DMS 273 treated with DMSO at 0.1 percent for 48 hours (cell line): ENCODE measurements at places on chromosomes 6 and 20.

- no peak for DNase-seq
These were observed 16.4 kb upstream of the XRN2 start for GRCh38 chr20:21286775-21287174.

DNA sequence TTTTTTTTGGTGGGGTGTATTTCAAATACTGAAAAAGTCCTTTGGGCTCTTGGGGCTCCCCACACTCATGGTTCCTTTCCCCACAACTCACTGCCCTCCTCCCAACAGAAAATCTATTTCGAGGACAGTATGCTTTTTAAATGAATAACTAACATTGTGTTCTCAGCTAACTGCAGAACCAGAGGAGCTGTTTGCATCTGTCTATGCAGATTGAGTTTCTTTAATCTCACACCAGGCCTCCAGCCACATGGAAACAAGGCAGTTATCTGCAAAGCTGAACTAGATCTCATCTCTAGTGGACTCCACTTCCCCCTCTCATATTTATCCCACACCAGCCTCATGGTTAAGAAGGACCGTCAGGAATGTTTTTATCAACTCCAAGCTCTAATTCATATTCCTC, 955.1 kb downstream of the KIF16B start:
- DNase-seq: no peak

DNA sequence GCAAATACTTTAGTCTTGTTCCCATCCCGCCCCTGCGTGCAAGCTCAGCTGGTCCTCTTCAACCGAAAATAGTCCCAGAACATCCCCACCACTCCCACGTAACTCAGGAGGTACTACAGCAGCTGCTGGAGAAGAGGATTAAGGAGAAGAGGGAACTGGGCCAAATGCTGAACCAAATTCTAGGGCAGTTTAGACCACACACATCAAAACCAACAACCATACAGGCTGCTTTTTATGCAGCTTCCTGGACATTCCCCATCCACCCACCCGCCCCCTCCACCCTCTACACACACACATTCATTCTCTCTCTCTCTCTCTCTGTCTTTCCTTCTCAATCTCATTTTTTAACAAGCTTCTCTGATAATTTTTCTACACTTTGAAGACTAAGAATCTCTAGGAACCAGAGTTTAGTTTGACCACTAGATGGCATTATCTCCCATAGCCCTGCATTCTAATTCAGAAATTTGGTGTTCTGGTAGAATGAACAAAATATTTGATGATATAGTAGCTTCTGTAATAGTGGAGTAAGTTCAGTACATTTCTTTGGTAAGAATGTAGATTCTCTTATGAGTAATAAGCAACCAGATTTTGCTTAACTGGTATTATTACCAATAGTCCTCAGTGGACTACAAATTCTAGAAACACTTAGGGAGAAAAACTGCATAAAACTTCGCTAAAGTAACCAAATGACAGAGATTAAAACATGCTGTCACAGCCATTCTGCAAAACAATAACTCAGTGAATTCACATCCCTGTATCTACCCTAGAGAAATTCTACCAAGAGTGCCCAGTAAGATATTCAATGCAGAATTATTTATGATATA, 52.1 kb upstream of the BEND6 start:
- DNase-seq: no peak

DNA sequence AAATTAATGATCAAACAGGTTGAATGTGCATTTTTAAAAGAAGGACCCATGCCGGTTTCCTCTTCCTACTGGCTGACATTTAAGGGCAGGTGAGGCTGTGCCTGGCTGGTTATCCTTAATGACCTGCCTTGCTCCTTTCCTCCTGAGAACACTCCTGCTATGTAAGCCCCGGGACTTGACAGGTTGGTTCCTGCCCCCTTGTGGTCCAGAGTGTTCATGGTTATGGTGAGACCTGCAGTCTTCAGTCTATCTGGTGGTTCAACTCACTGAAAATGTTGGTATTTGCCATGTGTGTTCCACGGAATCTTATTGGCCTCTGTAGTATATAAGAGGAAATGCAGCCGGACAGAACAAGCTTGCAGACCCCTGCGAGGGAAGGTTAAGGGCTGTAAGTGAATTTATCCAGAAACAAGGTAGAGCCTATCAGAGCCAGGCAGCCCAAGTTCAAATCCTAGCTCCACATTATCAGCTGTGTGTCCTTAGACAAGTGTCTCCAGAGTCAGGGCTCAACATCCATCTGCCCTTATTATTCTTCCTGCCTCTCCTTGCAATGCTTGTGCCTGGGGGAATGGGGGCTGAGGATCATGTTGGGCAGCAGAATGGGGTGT, 5.2 kb upstream of the BPIFA3 start:
- peak; percentile 54 for DNase-seq
